Lower leg skin (tissue), 4 donors: ENCODE measurements at places on chromosomes 13 and 19. TPM values are rescaled to one million over a fixed set of nuclear protein-coding genes. Genes with fewer than 3 reads are reported as not detected.

GRCh38 chr19:13633522-13633922 lies 127.2 kb upstream of the CACNA1A start:
- no peak for DNase-seq

GRCh38 chr13:28753208-28753892 lies 34.6 kb upstream of the SLC46A3 start:
- no peak for DNase-seq

GRCh38 chr13:66266761-66267160 lies 963.4 kb downstream of the PCDH9 start:
- no peak for DNase-seq

Gene LSM4
- 59.7 TPM for total RNA-seq

Gene ZNF230
- 3.5 TPM for total RNA-seq
